Left renal cortex interstitium (tissue), 4 donors: ENCODE measurements at places on chromosomes 16 and 17. TPM values are rescaled to one million over a fixed set of nuclear protein-coding genes. Genes with fewer than 3 reads are reported as not detected.

GRCh38 chr17:74345433-74346241 lies 16.0 kb downstream of the BTBD17 start:
- no peak for DNase-seq

GRCh38 chr17:74525781-74526288 lies 5.4 kb downstream of the CD300LB start:
- no peak for DNase-seq

GRCh38 chr17:75875940-75876189 lies 2.5 kb downstream of the TRIM47 start:
- no peak for DNase-seq

GRCh38 chr17:66462010-66462409 lies 159.6 kb downstream of the PRKCA start:
- DNase-seq = no peak

DNA sequence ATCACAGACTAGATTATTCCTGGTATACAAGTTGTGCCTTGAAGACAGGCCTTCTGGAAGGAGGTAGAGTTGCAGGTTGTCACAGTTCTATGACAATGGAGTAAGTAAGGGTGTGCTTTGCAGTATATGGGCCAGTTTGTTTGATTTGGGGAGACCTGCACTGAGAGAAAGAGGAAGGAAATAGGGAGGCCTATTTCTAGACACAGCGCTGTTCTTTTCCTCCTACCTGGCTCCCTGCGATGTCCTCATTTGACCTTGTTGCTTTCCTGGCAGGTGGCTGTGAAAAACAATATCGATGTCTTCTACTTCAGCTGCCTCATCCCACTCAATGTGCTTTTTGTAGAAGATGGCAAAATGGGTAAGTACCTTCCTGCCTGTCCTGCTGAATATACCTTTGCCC lies 22.5 kb upstream of the RASL10B start:
- no peak for DNase-seq

DNA sequence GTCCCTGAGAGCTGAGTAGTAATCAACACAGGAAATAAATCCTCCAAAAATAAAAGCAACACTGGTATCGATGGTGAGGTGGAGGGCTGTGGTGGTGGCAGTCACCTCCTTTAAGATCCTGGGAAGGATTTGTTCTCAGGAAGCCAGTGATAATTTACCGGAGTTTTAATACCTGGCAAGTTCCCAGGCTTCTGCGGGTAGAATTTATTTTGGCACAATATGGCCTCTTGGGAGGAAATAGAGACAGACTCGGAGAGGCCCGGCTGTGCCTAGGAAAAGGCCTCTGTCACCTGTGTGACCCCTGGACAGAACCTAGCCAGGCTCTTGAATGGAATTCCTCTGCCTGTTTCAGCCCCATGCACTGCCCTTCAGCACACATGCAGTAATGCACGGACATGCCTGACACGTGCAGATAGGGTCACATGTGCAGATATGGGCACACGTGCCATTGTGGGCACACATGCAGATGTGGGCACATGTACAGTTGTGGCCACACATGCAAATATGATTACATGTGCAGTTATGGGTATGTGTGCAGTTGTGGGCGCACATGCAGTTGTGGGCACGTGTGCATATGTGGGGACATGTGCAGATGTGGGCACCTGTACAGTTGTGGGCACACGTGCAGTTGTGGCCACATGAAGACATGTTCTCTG lies 33.5 kb downstream of the MGAT5B start:
- DNase-seq = no peak

GRCh38 chr17:688100-688989 lies 26.3 kb downstream of the VPS53 start:
- DNase-seq = no peak

GRCh38 chr17:1915889-1916288 lies 86.1 kb downstream of the RPA1 start:
- DNase-seq = no peak

DNA sequence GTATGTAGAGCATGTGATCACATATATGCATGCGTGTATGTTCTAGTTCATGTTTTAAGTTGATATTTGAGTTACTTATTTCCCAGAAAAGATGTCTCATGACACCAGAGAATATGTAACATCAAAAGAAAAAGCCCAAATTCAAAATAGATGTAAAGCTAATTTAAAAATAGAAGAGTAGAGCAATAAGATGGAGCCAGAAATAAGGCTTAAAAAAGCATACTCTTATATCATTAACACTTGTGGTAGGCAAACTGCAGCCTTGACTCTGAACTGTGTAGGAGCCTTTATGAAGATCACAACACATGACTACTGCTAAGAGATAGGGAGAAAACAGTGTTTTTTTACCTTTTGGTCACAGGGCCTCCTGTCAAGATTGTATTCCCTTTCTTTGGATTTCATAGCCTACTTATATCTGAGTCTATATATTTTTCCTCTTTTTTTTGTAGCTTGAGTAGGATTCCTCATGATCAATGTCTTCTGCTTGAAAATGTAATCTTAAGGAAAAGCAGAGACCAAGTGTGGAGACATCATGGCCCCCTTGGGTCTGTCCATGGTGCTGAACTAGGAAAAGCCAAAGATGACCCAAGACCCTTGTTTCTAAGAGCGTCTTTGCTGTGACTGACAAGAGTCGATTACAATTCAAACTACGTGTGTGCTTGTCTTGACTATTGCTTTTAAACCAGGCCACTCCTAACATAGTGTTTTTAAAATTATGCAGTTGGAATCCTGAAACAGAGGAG lies 390.4 kb downstream of the SHISA9 start:
- DNase-seq = no peak

DNA sequence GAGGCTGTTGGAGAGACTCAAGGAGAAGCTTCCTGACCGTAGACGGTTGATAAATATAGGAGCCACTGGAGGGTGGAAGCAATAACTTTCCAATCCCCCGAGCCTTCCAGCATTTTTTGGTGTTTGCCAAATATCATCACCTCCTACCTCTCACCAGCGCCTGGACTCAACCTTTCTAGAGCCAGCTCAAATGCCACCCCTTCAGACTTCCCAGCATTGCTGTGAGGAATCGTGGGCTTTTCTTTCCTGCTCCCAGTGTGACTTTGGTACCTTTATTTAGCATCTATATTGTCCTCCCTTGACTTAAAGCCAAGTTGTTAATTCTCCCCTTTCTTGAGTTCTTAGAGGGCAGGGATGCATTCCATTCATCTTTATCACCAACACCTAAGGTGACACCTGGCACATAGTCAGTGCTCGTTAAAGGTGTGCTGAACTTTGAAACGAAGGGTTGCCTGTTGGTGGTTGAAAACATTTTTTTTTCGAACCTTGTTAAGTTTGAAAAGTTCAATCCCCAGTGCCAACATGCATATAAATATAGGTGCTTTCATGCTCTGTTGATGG lies 35.3 kb upstream of the CCR7 start:
- DNase-seq = no peak

DNA sequence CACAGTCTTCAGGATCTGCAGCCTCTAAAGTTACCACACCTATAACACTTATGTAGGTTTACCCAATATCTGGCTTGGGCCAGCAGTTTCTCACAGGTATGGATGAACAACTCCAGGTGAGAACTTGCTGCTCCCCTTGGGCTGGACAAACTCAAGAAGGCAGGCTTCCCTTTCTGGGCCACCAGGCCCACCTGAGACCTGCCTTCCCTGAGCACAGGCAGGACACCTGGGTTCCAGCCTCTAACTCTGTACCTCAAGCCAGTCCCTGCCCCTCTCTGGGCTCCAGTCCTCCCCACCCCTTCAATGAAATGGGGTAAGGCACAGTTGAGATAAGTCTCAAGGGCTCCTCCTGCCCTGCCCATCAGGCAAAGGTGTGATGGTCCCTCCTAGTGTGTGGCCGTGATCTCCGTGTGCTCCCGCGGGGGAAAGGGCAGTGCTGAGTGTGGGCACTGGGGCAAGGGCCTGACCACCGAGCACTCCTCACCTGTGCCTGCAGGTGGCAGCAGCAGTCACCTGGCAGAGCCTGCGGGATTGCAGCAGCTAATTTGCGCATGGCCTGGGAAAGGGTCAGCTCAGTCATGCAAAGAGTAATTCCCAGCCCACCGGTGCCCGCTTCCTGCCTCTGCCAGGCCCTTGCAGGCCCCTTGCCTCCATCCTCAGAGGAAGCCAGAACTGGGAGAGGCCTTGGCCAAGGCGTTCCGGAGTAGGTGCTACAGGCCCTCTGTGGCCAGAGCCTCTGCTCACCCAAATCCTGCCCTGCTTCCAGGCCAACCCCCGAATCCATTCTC lies 28.2 kb upstream of the ADGRG1 start:
- no peak for DNase-seq

- DNase-seq = no peak
These were observed 1.7 kb downstream of the FBXL19 start for GRCh38 chr16:30924913-30925631.

DNA sequence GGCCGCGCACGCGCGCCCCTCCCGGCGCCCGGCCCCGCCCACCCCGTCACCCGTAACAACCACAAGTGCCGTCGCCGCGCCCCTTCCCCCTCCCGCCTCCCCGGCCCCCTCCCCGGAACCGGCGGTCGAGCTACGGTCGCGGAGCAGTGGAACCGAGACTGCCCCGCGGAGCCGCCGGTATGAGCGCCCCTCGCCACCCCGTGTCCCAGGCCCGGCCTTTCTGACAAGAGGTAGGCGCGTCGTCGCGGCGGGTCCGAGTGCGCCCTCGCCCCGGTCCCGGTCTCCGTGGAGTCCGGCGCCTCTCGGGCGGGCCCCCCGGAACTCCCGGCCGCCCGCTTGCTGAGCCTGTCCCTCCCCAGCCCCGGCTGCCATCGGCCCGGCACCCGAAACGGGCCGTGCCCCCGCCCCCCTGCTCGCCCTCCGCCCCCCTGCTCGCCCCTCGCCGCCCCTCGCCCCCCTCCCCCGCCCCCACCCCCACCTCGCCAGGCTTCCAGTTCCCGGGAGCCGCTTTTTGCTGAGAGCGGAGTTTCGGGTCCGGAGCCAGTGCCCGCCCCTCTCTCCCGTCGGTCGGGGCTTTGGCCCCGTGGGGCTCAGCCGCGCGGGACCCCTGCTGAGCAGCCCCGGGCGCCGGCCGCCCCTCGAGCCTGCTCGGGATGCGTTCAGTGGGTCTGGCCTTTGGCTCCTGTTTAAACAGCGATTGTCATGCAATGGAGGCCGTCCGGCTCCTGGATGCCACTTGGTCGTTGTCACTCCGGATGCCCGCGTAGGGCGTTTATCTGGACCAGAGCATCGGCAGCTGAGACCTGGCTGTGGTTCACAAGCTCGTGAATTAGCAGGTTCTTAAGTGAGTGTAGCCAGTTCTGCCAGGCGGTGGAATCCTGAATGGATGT lies at the start of gene SEC14L1:
Gene SEC14L1 (plus strand): TSS at position 92 of the 890 bp plus-strand sequence. CDS start 2,628 bp downstream, outside the sequence.
- DNase-seq = no peak

DNA sequence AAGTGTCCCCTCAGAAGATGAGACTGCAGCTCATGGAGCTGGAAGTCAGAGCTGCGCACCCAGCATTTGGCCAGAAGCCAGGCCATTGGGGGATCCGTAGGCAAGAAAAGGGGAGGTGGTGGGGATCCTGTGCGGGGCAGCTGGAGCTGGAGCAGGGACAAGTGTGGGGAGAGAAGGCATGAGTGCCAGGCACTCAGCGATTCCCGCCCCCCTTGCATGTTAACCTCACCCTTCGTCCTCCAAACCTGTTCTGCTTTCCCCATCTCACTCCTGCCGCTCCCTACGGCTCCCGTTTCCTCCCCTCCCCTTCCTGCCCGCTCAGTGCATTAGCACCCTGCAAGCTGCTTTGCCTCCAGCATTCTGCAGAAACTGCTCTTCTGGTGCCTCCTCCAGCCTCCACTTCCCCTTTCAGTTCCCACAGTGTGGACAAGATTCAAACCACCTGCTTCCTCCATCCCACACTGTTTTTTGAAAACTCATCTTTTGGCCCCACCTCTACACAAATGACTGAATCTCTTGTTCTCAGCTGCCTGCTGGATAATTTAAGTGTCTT lies 5.6 kb downstream of the ALOX15 start:
- no peak for DNase-seq

DNA sequence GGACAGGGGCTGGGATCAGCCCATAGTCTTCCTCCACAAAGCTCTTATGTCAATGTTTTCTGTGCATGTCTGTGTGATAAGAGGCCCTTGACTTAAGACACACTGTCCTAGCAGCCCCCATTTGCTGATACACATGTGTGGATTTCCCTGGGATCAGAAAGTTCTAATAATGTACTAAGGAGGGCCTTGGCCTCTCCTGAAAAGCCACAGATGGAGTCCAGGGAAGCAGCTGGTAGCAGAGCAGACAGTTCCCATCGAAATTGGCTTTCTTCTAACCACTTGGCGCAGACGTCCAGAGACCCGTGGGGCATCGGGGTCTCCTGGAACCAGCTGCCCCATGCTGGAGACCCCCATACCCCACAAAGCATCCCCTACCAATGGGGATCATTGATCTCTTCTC lies 4.3 kb upstream of the GP2 start:
- no peak for DNase-seq

- DNase-seq = no peak
These were observed 67.6 kb upstream of the RBBP6 start for GRCh38 chr16:24471561-24472350.

Gene PSMC3IP
- 19.7 TPM for polyA plus RNA-seq

Gene CFAP97D1
- polyA plus RNA-seq = 0.08 TPM

Gene CCDC200
- 6.4 TPM for polyA plus RNA-seq

Gene NPIPA2
- polyA plus RNA-seq = not detected

Gene PDE6G
- polyA plus RNA-seq = 16.8 TPM
